Effector CD4-positive, alpha-beta T cell (primary cell): ENCODE measurements at places on chromosomes 2 and 18.

DNA sequence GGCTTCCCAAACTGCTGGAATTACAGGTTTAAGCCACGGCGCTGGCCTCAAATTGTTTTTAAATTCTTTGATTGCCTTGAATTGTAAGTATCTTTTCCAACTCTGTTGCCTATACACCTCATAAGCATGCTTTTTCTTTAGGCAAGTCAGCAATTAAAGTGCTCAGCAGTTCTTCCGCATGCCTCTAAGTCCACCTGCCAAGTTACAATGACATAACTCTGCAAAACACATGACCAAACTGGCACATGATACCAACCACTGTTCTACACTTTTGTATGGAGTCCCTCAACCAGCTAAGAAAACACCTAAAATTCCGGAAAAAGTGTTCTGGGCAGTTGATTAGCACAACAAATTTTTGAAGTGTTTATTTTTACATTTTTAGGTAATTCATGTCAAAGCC, 5.1 kb downstream of the TXNL4A start:
- no peak for DNase-seq

DNA sequence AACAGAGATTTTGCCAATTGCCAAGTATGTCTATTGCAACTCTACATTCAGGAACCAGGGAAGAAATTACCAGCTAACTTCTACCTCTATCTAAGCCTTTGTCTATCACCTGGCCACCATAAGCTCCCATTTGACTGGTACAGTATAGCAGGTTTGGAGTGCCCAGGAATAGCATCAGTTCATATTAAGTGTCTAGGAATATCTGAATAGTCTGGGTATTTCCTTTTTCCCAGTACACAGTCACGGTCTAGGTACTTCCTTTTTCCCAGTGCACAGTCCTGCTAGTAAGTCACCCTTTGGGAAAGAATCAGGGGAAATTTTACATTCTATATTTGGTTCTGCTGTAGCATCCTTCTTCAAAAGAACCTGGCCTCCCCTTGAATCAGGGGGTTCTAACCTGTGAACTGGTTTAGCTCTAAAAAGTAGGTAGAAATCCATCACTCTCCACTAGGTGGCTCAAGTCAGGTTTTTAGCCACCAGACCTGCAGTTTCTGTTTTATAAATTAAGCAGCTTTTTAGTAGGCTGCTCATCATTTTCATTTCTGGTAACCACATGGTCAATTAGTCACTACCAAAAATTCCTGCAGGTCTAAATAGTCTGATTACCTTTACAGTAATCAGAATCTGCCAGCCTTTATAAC, 49.3 kb upstream of the DNAJC10 start:
- no peak for DNase-seq

DNA sequence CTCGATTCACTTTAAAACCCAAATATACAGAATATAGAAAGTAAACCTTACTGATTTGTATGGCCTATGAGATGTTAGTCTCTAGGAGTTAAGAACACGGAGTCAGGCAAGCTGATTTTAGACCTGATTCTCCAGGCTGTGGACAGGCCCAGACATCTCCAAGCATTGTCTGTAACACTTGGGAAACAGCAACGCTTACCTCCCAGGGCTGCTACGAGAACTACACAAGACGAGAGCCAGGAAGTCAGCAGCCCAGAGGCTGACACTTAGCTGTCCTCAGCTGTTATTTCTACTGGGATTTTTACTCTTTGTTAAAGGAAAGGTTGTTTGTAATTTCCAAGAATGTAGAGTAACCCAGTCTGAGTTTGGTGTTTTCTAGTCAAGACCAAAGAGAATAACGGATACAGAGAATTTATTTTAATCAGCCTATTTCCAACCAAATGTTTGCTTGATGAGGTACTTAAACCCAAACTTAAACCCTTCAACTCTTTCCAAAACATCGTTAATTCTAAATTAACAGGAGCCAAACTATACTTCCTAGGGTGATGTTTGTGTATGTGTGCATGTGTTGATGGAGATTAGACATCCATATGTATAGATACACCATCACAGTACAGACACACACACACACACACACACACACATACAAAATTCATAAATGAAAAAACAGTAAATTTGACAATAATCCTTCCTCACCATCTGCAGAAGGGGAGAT, 123.4 kb downstream of the LAMA1 start:
- no peak for DNase-seq

- no peak for DNase-seq
Observed at GRCh38 chr2:133241224-133241571, 327.1 kb downstream of the NCKAP5 start.

- DNase-seq, result no peak
Observed at GRCh38 chr2:80506563-80506962, 202.0 kb upstream of the LRRTM1 start.

- DNase-seq, result no peak
Observed at GRCh38 chr2:127910415-127910814, 24.7 kb upstream of the AMMECR1L start.

DNA sequence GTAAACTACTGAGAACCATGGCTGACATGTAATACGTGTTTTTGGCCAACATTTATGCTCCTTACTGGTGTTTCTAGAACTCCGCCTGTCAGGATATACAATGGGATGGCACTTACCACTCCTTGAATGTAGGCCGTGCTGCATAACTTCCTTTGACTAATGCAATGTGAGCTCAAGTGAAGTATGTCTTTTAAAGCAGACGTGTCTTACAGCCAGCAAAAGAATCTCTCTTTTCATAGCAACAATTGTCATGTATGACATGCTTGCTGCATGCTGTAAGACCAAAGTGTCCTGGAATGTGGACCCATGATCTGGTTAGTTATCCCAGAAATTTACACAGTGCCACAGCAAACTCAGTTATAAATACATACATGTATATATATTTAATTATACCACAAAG, 1202.7 kb upstream of the PIK3C3 start:
- no peak for DNase-seq

DNA sequence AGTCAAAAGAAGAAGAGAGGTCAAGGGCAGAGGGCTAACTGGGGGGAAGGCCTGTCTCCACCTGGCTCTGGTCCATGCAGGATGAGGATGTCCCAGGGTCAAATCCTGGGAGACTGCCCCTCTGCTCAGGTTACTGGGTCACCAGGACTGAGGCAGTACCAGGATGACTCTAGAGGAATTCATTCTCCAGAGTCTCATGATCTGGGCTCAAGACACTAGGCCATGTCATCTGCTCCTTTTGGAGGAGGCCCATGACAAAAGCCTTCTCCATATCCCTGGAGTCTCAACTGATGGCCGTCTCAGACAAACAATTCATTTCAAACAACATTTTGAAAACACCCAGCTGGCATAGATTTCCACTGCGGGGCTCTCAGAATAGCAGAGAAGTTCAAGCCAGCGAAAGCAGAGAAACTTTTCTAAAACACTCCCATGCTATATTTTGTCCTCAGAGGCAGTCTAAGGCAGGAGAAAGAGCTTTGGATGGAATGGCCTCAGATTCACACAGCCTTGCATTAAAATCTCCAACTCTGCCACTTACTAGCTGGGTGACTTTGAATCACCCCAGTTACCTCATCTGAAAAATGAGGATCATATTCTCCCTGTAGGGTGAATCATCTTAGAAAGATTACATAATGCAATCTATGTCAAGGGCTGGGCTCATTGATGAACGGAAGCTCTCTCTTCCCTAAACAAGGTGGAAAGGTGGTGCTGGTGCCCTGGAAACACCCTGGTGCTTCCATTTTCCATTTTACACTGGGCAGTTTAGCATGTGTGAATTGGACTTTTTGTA, 48.8 kb upstream of the LCLAT1 start:
- DNase-seq, result no peak

- no peak for DNase-seq
Observed at GRCh38 chr2:178819992-178820391, 12.8 kb upstream of the TTN start.

DNA sequence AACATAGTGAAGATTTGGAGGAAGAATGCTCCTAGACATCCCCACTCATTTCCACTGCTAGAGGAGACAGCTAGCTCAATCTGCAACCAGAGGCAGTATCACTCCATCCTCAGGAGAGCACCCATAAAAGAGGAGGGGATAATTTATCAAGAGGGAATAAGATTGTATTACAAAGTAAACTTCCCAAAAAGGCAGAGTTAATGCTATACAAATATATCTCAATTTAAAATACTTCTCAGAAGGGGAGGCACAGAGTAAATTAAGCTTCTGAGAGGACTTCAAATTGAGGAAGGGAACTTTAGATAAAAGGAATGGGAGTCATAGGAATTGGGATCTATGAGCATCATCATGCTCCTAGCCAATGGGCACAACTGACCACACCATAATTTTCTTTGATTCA, 29.1 kb downstream of the EXOC6B start:
- DNase-seq, result no peak

DNA sequence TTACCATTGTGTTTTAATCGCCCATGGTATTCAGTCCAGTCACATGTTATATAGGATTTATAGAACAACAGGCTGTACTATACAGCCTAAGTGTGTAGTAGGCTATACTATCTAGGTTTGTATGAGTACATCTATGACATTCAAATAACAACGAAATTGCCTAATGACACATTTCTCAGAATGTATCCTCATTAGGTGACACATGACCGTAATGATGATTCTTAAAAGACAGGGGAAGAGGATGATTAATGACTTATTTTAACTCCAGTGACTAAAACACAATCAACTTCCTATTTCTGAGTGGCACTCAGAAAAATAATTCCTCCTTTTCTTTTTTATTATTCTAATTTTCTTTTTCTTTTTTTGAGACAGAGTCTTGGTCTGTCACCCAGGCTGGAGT, 63.0 kb upstream of the ACSL3 start:
- DNase-seq, result no peak

DNA sequence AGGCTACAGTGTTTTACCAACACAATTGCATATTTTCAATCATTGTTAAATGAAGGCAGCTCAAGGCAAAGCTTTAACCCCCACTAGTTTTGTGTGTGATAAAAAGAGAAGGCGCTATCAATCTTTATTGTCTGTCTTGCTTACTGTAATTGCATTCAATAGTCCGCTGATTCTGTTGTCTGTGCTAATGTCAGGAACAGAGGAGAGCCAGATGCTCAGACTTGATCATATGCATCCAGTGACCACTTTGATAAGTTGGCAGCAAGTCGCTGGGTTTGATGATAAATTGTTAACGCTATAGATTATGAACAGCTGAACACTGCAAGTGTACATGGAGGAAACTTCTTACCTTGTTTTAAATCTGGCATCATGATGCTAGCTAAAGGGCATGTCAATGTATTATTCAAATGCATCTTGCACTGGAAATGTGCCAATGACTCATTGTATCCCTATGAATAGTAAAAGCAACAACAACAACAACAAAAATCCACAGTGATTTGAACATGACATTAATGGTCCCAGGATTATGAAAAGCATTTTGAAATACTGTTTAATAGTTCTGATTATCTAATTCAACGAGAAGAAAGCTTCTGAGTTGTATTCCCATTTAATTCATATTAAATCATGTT, 423.5 kb upstream of the FANCL start:
- DNase-seq, result no peak

- no peak for DNase-seq
Observed at GRCh38 chr2:59249441-59250306, 1008.5 kb upstream of the FANCL start.

DNA sequence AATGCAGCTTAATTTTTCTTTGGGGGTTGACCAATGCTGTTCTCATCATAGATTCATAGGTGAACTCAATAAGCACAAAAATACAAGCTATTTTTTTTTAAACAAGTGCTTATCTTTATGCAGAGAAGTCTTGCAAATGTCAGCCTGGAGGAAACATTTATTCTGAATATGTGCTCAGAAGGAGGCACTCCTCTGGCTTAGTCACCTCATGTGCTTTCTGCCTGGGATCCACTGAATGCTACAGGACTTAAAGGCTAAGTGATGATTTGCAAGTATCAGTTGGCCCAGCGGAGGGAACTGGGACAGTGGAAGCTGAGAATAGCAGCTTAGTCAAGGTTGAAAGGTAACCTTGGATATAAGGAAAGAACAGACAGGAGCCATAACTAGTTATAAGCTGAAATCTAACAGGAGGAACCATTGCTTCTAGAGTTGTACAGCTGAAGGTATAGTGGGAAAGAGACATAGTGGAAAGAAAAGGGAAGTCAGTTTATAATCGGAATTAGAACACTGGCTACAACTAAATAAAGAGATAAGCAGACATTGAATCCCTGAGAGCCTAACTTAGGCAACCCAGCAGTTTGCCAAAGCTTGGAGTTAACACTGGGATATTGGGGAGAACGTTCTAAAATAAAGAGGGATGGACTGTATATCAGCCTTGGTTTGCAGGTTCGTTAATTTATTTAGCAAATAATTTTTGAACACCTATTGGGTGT, 488.7 kb downstream of the SUCLG1 start:
- DNase-seq, result no peak

- DNase-seq, result no peak
Observed at GRCh38 chr18:44246001-44246400, 434.7 kb upstream of the SETBP1 start.
